ENCODE measurements at places on chromosomes 2 and 18.

- no peak for DNase-seq
These were observed 860.0 kb downstream of the CPS1 start for GRCh38 chr2:211416373-211416772.

DNA sequence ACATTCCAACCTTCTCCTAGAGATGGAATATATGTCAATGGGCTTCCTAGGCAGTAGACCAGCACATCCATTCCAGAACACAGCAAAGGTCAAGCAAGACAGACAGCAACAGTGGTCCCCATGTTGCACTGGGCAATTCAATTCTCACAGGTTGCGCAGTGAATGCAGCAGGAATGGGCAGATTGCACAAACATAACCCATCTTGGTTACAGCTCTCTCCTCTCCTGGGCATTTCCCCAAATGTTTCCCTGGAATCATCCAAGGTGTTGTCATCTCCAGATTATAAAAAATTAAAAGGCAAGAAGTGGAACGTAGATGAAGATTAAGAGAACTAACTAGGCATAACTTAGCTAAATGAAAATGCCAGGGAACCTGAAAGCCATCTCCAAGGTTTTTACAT is 265.8 kb upstream of the SLC14A2 start:
- DNase-seq: no peak

DNA sequence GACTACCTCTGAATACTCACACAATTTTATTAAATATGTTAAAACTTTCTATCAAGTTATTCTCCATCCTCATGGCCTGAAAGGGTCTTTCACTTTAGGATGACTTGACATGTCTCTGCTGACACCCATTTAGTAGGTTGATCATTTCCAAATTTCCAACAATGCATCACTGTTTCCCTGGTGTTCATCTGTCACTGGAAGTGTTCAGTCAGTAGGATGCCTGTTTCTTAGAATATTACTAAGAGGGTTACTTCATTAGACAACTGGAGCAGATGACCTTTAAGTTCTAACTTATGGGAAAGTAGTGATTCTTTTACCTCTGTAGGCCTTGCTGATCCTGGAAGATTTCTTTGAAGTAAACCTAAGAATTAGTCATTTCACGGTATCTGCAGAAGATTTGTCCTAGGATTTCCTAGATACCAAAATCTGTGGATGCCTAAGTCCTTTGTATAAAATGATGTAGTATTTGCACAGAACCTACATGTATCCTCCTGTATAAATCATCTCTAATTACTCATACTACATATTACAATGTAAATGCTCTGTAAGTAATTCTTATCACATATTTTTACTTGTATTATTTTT is 77.7 kb downstream of the MAP3K20 start:
- DNase-seq: peak; percentile 26

DNA sequence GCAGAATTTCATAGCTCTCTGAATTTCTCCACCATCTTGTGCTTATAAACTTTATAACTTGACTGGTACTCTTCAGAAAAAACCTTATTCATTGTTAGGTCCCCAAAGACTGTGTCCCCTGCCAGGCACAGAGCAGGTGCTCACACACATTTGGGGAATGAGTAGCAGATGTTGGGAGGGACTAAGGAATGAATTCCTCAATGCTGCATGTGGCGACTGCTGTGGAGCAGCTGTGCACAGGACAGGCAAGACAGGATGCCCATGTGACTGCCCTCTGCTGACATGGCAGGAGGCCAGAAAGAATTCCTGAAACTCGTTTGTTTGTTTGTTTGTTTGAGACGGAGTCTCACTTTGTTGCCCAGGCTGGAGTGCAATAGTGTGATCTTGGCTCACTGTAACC is 122.3 kb upstream of the ITGA6 start:
- DNase-seq: no peak

DNA sequence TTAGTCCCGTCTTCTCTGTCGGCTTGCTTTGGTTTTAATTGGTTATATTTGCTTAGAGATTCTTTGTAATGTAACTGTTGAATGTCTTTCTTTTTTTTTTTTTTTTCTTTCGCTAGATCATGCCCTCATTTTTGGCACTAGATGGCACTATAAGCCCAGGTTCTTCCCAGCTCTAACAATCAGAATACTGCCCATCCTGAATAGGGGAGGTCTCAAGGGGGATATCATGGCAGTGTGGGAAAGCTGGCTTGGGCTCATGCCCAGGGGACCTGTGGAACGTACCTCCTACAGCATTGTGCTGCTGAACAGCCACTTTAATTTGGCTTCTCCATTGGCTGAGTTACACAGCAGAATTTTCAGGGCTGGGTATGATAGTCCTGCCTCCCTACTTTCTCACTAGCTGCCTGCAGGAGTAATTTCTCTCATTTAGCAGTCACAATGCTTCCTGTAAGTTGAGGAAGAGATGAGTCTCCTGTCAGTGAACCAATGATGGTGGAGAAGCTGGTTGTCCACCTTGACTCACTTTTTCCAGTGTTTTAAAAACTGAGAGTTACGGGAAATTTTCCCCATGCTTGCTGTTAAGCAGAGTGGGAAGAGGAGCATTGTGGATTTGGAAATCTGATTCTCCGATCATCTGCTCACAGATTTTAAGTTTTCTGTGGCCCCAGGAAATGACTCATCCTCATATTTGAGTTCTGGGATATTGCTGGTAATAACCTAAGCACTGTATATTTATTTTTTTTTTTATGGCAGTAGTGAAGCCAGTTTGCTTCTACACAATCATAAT is 47.2 kb downstream of the RAD51AP2 start:
- peak; percentile 59 for DNase-seq

GRCh38 chr18:13725566-13726231 is 659 bp downstream of the FAM210A start:
- peak; percentile 2 for DNase-seq

DNA sequence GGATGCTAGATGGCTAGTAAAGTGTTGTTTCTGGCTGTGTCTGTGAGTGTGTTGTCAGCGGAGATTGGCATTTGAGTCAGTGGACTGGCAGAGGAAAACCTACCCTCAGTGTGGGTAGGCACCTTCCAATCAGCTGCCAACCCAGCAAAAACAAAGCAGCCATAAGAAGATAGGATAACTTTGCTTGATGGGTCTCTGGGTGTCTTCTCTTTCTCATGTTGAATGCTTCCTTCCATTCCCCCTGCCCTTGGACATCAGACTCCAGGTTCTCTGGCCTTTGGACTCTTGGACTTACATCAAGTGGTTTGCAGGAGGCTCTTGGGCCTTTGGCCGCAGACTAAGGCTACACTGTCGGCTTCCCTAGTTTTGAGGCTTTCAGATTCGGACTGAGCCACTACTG is 429.0 kb upstream of the ZNF804A start:
- DNase-seq: no peak

DNA sequence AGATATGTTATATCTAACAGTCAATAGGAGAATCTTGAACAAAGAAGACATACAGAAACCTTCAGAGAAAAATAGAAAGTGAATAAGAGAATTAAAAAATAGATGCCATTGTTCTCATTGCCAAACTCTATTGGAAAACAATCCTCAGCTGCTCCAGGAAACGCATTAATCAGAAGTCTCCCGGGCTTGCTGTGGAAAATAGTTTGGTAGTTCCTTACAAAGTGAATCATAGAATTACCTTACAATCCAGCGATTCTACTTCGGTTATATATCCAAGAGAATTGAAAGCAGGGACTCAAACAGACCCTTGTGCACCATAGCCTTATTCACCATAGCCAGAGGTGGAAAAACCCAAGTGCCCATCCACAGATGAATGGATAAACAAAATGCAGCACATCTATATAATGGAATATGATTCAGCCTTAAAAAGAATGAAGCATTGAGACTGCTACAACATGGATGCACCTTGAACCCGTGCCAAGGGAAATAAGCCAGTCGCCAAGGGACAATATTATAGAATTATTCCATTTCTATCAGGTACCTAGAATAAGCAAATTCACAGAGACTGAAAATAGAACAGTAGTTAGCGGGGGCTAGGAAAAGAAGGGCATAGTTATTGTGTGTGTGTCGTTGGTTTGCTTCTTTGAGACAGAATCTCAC is 21.9 kb upstream of the CHRNA1 start:
- DNase-seq: peak; percentile 72

DNA sequence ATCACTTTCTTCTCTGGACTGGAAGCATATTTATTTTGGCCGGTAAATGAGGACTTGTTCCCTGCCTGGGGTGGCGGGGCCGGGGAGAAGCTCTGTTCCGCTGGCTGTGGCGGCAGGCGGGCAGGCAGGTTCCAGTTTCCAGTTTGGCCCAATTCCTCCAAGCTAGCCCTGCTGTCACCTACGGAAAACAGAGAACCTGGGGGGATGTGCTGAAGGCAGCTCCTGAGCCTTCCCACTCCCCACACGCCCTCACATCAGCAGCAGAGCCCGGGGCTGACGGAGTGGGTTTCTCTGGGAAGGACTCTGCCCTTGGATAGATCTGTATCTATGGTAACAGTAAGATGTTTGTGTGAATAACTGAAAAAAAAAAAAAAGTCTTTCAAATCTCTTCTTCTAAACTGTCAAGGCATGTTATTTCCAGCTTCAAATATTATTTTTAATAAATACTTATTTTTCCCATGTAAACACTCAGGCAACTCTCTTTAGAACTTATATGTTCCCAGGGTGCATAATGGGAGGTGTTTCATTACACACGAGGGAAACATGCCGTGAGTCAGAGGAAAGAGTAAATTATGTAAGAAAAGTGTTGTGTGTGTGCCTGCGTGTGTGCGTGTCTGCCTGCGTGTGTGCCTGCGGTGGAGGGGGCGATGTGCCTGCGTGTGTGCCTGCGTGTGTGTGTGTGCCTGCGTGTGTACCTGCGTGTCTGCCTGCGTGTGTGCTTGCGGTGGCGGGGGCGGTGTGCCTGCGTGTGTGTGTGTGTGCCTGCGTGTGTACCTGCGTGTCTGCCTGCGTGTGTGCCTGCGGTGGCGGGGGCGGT is 116.1 kb upstream of the ZNF516 start:
- peak; percentile 53 for DNase-seq

- DNase-seq: no peak
These were observed 33.0 kb upstream of the GREB1 start for GRCh38 chr2:11500702-11501303.

GRCh38 chr2:30503007-30503694 is 56.1 kb downstream of the LCLAT1 start:
- DNase-seq: no peak

- DNase-seq: no peak
These were observed 35.0 kb upstream of the GLI2 start for GRCh38 chr2:120700659-120701058.

- DNase-seq: peak; percentile 90
These were observed 54.0 kb upstream of the STRN start for GRCh38 chr2:37020212-37020886.

DNA sequence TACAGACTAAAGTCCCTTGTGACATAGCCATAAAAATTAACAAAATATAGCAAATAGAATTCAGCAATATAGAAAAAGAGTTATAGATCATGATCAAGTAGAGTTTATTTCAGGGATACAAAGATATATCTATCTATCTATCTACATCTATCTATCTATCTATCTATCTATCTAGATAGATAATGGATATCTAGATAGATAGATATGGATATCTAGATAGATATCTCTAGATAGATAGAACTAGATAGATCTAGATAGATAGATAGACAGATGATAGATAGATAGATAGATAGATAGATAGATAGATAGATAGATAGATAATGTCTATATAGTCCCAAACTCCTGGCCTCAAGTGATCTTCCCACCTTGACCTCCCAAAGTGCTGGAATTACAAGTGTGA is 17.3 kb upstream of the CHMP3 start:
- no peak for DNase-seq

DNA sequence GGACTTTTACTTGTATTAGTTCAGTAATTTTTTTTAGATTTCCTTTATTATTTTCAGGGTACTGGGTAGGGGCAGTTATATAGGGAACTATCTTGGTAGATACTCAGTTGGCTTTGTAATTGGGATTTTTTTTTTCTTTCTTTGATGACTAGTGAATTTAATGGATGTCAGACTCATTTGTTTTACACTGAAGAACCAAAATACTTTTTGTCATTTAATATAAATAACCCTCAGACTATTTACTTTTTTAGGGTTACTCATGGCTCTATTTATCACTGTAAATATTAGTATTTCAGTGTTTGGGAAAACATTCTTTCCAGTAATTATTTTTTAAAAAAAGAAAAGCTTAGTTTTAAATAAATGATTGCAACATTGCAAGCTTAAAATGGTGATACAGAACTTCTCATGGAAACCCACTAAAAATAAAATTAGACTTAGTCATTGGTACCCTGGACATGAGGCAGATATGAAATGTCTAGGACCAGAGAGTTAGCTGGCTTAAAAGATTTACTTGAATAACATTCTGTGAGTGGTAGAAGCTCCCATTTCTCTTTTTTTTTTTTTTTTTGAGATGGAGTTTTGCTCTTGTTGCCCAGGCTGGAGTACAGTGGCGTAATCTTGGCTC is 74.4 kb upstream of the CYP20A1 start:
- peak; percentile 5 for DNase-seq

GRCh38 chr2:43175876-43176275 is 50.5 kb downstream of the ZFP36L2 start:
- no peak for DNase-seq

GRCh38 chr2:105674401-105674800 is 70.3 kb upstream of the NCK2 start:
- DNase-seq: no peak

DNA sequence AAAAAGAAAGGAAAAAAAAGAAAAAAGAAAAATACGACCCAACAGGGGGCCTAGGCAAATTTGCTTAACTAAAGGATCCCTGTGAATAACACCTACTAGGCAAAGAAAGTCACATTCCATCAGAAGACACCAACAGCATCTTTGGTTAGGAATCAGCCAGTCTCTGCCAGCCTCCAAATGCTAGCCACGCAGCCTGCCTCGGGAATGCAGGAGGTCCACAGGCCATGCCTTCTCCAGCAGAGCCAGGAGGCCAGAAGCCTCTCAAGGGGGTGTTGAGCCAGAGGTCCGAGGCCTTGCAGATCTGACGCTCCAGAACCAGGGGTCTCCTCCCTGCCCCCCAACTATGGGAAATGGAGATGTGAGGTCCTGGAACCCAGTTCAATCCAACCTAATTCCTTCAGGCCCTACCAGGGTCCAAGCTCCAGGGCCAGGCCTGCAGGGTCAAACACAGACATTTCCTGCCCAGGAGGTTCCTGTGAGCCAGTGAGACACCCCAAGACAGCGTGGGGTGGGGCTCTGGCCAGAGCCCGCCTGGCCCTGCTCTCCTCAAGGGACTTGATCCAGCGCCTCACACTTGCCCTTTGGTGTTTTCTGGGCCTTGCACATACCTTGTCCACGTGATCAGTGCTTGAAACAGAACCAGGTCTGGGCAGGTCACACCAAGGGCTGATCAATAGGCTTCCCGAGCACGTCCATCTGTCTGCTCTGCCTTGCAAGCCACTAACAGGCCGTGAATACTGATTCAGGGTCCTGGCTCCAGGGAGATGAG is 289.6 kb upstream of the ID2 start:
- DNase-seq: no peak

GRCh38 chr2:218893349-218894150 is 12.9 kb downstream of the WNT10A start:
- no peak for DNase-seq

GRCh38 chr2:236769981-236770671 is 200.5 kb downstream of the ACKR3 start:
- peak; percentile 100 for DNase-seq

Data from fibroblast of skin of right biceps (primary cell).